ENCODE measurements at places on chromosomes 5 and 9.

DNA sequence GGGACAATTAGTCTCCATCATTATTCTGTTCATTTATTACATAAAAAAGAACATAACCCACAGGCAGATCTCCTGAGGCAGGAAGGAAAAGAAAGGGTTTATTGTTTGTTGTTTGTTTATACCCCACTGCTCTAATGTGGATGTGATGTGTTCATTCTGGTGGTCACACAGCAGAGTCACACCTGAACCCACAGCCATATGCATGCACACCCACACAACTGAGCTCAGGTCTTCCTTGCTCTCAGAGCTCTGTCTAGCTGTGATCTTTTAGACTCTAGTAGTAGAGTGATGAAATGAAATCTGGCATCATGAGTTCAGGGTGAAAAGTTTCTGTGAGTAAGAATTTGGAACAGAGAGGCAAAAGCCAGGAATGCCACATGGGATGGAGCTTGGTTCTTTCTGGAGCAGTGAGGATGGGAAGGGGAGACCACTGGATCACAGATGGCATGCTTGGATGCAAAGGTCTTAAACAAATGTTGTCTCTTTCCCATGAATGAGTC, 227.0 kb downstream of the PAPPA start:
- DNase-seq: no peak

- peak; percentile 25 for DNase-seq
Measured at GRCh38 chr5:100706776-100707175, 171.6 kb downstream of the FAM174A start.

- no peak for DNase-seq
Measured at GRCh38 chr5:40479939-40480338, 199.8 kb upstream of the PTGER4 start.

DNA sequence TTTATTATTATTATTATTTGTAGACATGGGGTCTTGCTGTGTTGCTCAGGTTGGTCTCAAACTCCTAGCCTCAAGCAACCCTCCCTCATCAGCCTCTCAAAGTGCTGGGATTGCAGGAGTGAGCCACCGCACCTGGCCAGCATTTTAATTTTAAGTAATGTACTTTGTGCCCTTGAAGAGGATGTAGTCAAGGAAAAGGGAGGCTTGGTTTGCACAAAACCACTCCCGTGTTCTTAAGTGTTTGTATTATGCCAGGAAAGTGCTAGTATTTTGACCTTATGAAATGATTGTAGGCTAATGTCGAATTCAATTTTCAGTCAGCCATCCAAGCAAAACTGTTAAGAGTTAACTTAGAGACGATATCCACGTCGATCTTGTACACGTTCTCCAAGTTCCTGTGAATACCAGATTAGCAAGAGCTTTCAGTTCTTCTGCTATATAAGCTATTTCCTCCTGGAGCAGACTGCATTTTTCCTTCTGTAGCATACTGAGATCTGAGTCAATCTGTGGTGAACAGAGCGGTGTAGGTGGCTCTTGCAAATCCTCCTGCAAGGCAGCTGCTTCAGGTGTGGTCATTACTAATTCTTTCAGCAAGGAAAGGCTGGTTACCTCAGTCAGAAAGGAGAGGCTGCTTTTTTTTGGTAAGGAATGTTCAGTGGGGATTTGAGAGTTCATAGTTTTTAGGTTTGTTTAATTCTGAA, 23.7 kb downstream of the CCDC171 start:
- DNase-seq: no peak

- DNase-seq: peak; percentile 55
Measured at GRCh38 chr5:31993165-31993961, 180.8 kb downstream of the GOLPH3 start.

DNA sequence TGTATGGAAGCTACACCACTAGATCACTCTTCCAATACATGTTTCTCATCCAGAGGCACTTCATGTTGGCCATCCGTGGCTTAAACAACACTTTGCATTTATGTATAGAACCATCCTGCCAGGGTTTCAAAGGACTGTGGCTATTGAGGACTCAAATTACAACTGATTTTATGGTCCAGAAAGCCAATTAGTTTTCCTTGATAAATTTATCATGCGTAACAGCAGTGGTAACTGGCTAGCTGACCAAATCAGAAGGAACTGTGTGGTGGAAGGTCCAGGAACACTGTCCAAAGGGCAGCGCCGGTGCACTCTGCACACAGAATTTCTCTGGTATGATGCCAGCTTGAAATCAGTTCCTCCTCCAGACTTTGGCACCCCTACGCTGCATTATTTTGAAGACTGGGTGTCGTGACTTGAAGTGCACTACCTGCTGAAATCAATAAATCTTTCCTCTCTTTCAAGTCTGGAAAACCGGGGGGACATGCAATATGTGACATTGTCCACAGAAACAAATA, 69.3 kb upstream of the TMEM252 start:
- no peak for DNase-seq

DNA sequence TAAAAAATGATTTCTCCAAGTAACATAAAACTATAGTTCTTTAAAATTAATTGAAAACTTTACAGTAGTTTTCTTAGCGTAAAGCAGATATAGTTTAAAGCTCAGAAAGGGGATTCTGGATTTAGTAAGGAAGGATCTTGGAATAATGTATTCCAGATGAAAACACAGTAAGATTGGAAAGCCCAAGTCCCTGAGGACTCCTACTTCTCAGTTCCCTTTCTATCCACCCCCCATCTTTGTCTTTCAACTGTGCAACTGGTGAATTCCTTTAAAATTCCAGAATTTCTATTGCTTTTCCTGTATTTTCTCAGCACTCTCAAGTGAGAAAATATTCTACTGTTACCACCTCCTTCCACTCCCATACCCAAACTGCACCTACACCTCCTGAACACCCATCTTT, 184.5 kb upstream of the FBN2 start:
- DNase-seq: no peak

GRCh38 chr5:117761186-117761585, 1186.6 kb upstream of the SEMA6A start:
- no peak for DNase-seq

DNA sequence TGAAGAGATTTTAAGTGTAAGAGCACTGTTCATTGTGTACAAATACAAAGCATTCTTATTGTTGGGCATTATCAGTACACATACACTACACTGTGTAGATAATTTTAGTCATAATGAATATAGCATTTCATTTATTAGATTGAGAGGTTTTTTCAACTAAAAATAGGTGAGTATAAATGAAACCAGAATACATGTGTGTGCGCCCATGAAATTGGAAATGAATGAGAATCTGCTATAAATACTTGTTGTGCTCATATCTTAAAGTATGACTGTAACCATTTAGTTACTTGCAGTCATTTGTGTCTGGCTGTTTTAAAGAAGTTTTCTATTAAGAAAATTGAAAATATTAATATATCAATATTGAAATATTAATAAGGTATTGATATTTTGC, 189.0 kb upstream of the MEF2C start:
- DNase-seq: no peak

- no peak for DNase-seq
Measured at GRCh38 chr5:158874343-158874742, 225.4 kb downstream of the EBF1 start.

DNA sequence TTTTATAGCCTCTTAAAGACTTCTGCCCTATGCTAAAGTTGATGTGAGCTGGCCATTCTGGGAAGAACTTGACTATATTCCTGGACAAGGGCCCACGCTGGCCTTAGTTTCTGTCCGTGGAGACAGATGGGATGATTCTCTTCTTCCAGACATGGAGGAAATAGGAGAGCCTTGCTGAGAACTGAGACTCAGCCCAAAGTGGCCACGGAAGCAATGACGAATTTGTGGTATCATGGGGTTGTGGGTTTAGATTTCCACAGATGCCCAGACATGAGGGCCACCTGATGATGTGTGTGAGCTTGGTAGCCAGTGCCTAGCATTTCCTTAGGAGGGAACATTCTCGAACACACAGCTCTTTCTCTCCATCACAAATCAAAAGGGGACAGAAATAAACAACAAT, 309.1 kb downstream of the NSG2 start:
- no peak for DNase-seq

DNA sequence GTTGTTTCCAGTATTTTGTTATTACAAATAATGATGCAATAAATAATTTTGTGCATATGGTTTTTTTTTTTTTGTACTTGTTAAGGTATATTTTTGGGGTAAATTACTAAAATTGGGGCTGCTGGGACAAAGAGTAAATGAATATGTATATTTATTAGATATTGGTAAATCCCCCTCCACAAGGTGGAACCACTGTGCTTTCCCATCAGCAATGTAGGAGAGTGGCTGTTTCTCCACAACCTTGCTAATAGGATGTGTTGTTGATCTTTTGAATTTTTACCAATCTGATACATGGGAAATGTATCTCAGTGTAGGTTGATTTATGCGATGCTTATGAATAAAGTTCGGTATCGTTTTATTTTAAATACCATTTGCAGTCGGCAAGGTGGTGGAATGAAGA, 118.1 kb downstream of the TRPM3 start:
- DNase-seq: no peak

DNA sequence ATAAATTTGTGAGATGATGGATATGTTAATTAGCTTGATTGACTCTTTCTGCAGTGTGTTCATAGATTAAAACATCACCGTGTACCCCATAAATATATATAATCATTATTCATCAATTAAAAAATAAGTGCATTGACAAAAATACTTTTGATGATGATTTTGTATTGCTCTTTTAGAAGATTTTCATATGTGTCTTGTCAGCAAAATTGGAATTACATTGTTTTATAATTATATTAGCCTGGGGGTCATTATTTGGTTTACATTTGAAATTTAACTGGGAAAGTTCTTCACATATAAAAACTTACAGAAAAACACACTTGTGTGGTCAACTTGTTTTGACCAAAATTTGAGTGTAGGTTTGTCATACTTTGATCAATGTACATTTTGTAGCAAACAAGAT, 614.6 kb upstream of the ITGA1 start:
- DNase-seq: no peak

GRCh38 chr5:116058346-116058936, 26.2 kb downstream of the ARL14EPL start:
- no peak for DNase-seq

DNA sequence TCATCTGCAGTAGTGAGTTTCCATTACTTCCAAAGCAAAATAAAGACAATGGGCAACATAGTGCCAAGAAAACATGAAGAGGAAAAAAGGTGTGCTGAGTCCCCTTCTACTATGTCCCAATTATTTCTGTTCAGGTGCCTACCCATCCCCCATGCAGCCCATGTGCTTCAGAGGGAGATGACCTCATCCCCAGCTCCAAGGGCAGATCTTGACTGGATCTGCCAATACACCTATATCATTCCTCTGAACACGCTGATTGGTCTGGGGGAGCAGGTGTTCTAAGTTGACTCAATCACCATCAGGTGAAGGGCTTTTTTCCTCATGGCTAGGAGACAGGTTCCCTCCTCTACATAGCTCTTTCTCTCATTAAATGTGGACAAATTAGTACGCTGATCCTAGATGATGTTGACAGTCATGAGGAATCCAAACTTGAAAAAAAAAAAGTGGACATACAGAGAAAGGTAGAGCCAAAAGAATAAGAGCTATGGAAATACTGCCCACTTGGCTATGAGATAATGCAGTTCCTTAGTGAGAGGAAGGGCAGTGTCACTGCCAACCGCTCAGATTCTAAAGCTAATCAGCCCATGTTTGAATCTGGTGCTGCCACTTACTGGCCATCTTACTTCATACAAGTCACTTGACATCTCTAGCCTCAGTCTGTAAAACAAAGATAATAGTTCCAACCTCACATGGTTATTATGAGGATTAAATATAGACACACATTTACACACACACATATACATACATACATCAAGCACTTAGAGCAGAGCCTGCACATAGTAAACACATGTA, 23.1 kb downstream of the PRELID2 start:
- peak; percentile 73 for DNase-seq

DNA sequence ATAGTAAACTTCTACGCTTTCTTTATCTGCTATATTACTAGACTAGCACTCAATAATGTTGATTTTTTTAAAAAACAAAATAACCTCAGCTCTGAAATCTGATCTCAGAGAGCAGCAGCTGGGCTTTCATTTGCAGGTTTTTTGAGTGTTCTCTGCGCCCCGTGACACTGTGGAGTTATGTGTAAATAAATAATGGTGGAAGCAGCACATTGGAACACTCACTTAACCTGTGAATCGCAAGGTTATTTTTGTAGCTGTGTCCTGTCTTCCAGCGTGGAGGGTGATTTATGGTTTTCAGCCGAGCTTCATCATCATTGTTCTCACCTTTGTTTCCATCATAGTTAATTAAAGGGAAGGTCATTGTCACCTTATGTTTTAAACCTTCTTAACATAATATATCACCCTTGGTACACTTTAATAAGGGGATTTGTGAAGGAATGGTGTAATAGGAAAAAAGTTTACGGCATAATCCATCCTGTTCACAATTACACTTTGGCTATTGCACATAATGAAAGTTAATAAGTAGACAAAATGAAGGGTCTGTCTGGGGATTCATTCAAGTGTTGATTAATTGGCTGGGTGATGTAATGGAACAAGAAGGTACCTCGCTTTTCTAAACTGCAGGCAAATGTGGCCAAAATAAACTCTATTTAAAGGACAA, 493.3 kb upstream of the ADAMTS16 start:
- no peak for DNase-seq

- no peak for DNase-seq
Measured at GRCh38 chr9:22722492-22722891, 275.9 kb downstream of the DMRTA1 start.

DNA sequence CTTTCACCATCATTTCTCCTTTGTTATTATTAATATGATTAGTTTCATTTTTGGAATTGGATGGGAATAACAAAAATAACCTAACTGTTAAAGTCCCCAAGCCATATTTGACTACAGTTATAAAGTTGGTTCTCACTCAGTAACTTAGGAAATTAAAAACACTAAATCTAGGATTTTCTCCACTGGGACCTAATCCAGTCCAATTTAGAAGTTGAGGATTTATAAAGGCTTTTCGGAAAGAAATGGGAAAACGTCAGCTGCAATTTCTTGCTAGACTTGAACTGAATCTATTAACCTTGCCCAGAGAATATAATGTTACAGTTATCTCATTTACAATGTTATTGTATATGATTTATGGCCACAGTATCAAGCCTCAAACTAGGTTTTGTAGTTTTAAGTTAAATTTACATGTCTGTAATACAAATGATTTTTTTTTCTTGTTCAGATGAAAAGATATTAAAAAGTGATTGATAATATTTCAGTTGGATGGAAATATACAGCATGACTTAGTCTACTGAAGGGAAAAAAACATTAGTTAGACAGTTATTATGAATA, 524.3 kb upstream of the GRAMD2B start:
- no peak for DNase-seq

DNA sequence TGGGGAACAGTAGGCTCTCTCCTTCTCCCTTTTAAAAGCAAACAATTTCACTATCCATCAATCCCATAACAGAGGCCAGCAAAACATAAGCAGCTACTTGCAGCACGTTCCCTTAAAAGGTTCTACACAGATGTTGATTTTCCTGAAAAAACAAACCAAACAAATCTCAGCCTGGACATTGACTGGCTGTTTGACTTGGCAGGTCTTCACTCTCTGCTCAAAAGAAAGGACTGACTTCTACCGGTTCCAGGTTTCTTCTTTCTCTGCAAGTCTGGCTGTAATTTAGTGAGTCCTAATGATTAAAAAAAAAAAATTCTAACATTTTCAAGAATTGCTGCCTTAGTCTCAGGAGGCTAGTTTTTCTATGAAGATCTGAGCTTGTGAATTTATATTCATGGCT, 203.1 kb upstream of the EFNA5 start:
- no peak for DNase-seq

GRCh38 chr9:111691672-111692329, 30.4 kb downstream of the GNG10 start:
- peak; percentile 42 for DNase-seq
